8988T (cell line): ENCODE measurements at places on chromosomes 4 and X.

DNA sequence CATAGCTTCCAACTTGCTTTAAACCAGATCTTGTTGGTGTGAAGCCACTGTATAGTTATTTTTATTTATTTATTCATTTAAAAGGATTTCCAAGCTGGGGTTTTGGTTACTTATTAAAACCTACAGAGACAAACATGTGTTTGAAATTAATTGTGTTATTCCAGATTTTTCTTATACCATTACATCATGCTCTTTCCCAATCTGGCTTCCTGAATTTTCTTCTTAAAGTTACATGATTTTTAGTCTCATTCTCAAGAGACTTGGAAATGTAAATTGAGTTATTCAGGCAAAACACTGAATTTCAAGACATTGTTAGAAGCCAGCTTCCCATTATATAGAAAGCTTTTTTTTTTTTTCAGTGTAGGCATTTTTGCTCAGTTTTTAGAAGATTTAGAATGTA, 381.9 kb downstream of the IL1RAPL1 start:
- DNase-seq: no peak

DNA sequence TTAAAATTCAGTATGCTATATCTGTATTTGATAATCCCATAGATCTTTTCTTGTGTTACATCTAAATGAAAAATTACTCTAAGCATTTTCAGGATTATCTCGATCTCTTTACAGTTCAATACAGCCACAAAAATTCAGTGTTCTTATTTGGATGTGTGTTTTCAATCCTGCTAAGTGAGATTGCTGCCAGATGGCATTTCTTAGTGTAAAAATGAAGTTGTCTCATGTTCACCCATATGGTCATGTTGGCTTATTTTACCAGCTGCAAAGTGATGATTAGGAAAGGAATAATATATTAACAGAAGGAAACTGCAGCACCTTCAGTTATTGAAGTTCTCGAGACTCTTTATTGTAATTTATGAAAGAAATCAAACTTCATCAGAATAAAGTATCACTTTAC, 12.1 kb upstream of the FAM47A start:
- DNase-seq: no peak

DNA sequence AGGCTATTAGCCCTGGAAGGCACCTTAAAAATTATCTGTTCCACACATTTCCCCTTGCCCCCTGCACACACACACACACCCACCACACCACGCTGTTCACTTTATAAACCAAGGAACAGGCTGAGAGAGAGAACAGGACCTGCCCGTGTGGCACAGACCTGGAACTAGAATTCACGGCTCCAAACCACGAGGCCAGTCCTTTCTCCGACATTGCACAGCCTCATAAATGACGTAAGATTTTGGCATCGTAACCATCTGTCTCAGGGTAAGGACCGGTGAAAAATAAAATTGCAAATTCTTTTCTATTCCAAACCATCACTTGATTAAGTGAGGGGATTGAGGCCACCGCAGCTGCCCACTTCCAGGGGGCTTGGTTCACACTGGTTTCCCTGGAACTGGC, 330.3 kb downstream of the BCOR start:
- no peak for DNase-seq

- DNase-seq: no peak
Observed at GRCh38 chr4:112485930-112486329, 30.1 kb downstream of the NEUROG2 start.

DNA sequence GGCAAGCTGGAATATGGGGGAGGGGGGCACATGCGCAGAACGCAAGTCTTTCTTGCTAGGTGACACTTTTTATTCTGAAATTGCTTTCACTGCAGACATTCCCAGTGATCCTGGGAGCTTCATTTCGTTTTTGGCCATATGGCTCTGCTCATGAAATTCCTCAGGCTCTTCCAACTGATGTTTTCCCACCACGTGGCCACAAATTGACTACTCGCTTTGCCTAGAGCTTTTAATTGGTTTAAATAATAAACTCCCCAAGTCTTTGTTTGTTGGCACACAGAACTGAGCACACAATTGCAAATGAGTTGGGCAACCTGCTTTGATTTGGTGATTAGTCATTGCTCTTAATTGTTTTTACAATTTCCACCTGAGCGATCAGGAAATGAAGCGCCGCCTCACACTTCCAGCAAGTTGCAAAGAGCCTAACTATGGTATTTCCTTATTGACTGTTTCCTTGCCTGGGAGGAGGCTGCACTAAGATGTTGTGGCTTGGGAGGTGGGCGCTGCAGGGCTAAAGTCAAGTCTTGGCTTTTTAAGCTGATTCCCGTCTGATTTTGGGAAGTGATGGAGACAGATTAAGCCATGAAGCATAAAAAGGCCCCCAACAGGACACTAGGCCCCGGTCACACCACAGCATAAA, 282.5 kb downstream of the ZIC3 start:
- DNase-seq: no peak
